Tibial nerve (tissue), 4 donors: ENCODE measurements at places on chromosomes 2 and 18. TPM values are rescaled to one million over a fixed set of nuclear protein-coding genes. Genes with fewer than 3 reads are reported as not detected.

Gene APCDD1
- 154 TPM for total RNA-seq

Gene TMEM214
- total RNA-seq: 57.5 TPM

Gene MARS2
- total RNA-seq: 8.0 TPM

Gene MFF
- total RNA-seq: 124 TPM

Gene ST6GAL2
- total RNA-seq: not detected

Gene TTLL4
- 15.3 TPM for total RNA-seq

Gene TUBA3E
- not detected for total RNA-seq

Gene HOXD8
- 18.2 TPM for total RNA-seq

Gene KATNAL2
- 10.7 TPM for total RNA-seq

Gene NOSTRIN
- total RNA-seq: 22.8 TPM

Gene CBLN2
- not detected for total RNA-seq

Gene ALPI
- not detected for total RNA-seq

Gene LRRC30
- not detected for total RNA-seq

Gene LOXHD1
- not detected for total RNA-seq

DNA sequence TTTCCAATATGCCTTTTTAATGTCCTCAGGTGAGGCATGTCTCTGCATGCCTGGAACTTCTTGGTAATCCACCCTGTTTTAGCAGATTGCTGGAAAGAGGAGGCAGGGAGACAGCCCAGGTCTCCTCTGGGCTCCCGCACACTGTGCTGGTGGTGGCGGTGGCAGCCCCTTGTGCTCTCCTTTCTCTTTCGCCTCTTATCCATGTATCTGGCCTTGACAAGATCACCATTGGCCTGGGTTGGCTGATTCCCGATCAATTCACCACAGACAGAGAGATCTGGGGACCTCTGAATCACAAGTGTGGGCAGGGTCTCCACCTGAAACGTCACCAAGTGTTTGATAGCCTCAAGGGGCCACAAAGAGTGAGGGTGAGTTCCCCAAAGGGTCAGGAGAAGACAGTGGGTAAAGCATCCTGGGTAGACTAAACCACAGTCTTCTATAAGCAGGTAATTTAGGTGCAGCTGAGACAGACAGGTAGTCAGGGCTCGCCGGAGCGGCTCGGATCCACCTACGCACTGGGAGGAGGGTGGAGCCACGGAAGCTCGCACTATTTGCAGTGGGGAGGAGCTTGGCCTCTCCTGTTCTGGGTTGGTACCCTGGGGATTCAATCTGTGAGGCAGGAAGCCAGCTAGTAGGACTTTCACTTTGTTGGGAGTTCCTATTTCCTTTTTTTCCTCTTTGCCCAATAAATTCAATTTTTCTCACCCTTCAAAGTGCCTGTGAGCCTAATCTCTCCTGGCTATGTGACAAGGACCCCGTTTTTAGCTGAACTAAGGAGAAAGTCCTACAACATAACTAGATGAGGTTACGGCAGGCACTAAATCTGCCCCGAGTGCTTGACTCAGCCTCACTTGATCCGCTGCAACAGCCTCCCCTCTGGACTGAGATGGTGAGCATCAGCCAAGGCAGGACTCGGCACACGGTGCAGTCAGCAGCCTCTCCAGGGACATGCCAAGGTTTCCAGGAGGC is 57.6 kb downstream of the SLC4A3 start:
- no peaks in the 10 kb centered on the region for H3K4me1 ChIP-seq
- peak; percentile 52 for DNase-seq
- H3K27ac ChIP-seq: no peak overlapping the region
- H3K36me3 ChIP-seq: no peaks in the 10 kb centered on the region
- H3K4me3 ChIP-seq: peak overlapping the region; percentile 48
- peaks cover 4% of the 10 kb centered on the region for H3K27me3 ChIP-seq

GRCh38 chr2:40658941-40659340 is 207.1 kb upstream of the SLC8A1 start:
- no peaks in the 10 kb centered on the region for H3K36me3 ChIP-seq
- no peak overlapping the region for H3K4me3 ChIP-seq
- H3K4me1 ChIP-seq: no peaks in the 10 kb centered on the region
- no peak overlapping the region for H3K27ac ChIP-seq
- no peak for DNase-seq

DNA sequence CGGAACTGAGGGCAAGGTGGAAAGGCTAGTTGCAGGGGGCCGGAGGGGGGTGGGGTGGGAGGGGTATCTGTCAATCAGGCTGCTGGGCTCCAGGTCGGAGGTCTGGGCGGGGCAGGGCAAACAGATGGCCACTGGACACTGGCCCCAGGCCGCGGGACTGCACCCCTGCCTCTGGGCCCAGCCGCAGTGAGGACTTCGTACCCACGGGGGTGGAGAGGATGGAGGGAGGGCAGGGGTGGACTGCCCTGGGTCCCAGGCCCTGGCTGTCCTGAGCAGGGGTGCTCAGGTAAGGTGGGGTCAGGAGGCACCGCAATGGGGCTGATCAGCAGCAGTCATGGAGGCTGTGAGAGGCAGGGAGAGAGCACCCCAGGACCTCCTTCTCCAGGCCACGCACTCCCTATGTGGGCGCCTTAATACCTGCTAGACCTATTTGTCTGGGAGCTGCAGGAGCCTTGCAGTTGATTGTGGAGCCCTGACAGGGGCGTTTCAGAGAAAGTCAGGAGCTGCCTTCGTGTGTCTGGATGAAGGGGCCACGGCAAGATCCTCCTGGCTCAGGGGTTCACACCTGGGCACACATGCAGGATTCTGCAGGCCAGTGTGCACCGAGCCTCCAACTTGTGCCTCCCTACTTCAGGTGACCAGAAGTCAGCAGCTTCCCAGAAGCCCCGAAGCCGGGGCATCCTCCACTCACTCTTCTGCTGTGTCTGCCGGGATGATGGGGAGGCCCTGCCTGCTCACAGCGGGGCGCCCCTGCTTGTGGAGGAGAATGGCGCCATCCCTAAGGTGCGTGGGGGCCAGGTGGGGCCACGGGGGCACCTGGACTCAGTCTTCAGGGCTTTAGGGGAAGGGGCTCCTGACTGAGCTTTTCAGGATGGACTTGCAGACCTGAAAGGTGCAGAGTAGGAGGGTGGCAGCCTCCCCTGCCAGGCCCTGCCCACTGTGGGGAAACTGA is 1.5 kb downstream of the CTDSP1 start:
- H3K4me1 ChIP-seq: peaks cover 46% of the 10 kb centered on the region
- H3K27me3 ChIP-seq: no peaks in the 10 kb centered on the region
- H3K36me3 ChIP-seq: no peaks in the 10 kb centered on the region
- no peak for DNase-seq
- H3K4me3 ChIP-seq: peak overlapping the region; percentile 98

DNA sequence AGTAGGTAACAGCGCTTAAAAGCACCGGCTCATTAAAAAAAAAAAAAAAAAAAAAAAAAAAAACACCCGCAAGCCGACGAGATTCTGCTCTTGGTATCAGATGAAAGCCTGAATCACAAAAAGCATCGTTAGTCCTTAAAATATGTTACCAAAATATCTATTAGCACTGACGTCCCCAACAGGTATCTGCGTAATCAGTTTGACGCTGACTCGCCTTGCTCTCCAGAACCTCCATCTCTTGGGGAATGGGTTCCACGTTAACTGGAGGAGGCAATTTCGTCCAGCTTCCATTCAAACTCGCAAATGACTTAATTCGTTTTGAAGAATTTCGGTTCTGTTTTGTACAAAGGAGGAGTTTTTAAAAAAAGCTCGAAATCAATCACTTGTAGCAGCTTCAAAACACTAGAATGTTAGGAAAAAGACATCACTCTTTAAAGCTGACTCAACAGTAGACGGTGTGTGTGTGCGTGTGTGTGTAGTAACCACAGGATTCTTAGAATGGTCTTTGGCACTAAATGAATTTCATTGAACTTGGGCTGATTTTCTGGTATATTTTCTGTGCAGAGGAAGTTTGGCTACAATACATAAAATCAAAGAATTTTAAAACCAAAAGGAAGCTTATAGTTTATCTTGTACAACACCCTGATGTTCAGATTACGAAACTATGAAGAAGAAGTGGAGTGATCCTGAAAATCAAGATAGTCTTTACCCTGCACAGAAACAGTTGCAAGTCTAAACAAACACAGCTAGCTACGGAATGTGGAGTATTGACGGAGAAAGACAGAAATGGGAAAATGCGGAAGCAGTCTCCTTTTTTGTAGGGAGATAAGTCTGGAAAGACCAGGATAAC is 1.1 kb upstream of the PGAP1 start:
- H3K36me3 ChIP-seq: no peaks in the 10 kb centered on the region
- peak overlapping the region; percentile 92 for H3K27ac ChIP-seq
- peak overlapping the region; percentile 72 for H3K4me3 ChIP-seq
- peak; percentile 21 for DNase-seq

DNA sequence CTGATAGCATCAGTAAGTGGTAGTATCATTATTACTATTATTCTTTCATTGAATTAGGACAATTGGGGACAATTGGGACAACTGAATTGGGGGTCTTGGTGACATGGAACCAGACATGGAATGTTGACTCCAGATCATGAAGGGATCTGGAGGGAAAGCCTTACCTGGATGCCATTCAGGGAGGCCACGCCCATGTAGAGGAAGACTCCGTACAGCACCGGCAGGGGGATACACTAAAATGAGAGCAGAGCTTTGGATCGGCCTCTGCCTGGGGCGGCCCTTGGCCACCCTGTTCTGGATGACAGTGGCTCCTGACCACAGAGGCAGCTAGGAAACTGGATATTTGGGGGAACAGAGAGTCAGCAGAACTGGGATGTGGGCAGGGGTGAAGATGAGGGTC is 29.2 kb downstream of the MTHFD2 start:
- no peaks in the 10 kb centered on the region for H3K36me3 ChIP-seq
- no peaks in the 10 kb centered on the region for H3K4me1 ChIP-seq
- H3K4me3 ChIP-seq: no peak overlapping the region

DNA sequence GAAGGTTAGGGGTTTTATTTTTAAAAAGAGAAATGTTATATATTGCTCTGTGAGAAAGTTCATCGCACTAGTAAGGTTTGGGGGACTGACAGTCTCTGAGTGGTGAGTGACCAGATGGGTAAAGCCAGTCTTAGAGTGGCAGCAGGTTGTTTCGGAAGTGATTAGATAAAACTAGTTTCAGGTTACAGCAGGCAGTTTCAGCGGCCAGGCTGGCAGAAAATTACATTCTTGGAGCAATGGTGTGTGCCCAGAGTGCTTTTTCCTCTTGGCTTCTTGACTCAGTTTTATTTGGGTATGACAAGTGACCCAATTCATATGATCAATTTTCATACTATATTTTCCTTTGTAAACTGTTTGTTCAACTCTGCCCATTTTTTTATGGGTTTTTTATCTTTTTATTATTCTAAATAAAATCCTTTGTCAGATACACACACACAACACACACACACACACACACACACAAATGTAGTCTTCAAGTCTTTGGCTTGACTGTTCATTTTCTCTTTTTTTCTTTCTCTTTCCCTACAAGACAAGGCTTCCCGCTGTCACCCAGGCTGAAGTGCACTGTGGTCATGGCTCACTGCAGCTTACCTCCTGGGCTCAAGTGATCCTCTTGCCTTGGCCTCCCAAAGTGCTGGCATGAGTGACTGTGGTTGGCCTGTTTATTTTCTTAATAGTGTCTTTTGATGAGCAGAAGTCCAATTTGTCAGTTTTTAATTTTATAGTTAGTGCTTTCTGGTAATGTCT is 30.9 kb downstream of the RALBP1 start:
- no peak overlapping the region for H3K4me3 ChIP-seq
- H3K4me1 ChIP-seq: no peaks in the 10 kb centered on the region
- DNase-seq: no peak
- H3K36me3 ChIP-seq: no peaks in the 10 kb centered on the region

DNA sequence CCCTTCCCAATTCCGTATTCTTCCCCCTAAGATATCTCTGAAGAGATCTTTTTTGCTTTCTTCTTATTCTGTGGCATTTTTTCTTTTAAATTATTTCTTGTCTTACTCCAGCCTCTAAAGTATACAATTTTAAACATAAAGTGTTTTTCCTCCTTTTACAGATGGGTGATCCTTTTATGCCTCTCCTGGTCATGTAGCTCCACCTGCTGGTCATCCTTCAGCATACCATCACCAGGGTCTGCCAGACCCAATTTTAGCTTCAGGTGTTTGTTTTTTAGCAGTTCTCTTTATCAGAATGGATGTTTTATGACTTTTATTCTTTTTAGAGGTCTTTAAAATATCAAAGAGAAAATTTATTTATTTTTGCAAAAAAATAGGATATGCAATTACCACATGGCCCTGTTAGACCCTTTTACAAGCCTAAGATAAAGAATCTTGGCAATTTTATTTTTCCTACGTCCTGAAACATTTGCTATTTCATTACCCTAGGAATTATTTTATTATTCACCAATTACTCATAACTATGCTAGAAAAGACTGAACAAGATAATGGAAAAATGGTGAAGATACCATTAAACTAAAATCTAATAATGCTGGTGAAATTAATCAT is 55.5 kb downstream of the PIGN start:
- no peaks in the 10 kb centered on the region for H3K27me3 ChIP-seq
- peak; percentile 46 for DNase-seq
- no peak overlapping the region for H3K4me3 ChIP-seq
- no peak overlapping the region for H3K27ac ChIP-seq

DNA sequence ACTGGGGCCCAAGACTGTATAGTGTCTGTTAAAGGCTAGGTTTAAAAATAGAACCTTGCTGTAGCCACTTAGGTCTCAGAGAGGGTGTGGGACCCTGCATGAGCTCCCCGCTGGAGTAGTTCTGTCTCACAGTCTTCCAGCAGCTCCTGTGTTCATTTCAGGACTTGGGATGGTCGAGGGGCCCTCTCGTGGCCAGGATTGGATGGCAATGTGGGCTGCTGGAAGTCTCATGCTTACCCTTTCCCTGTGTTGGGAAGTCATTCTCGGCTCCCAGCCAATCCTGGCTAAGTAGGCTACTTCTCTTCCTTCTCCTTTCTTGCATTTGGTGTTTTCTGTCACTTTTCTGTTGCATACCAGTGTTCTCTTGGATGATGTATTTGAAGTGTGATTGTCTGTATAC is 284.0 kb upstream of the GCFC2 start:
- H3K27me3 ChIP-seq: no peaks in the 10 kb centered on the region
- H3K4me1 ChIP-seq: no peaks in the 10 kb centered on the region
- no peaks in the 10 kb centered on the region for H3K36me3 ChIP-seq
- H3K4me3 ChIP-seq: no peak overlapping the region
- no peak overlapping the region for H3K27ac ChIP-seq

- H3K4me1 ChIP-seq: no peaks in the 10 kb centered on the region
- H3K27ac ChIP-seq: no peak overlapping the region
- no peaks in the 10 kb centered on the region for H3K27me3 ChIP-seq
Measured at GRCh38 chr2:181357979-181358378, 99.2 kb upstream of the ITGA4 start.

- H3K27ac ChIP-seq: no peak overlapping the region
- no peaks in the 10 kb centered on the region for H3K36me3 ChIP-seq
- DNase-seq: no peak
- no peaks in the 10 kb centered on the region for H3K27me3 ChIP-seq
- H3K4me3 ChIP-seq: no peak overlapping the region
- no peaks in the 10 kb centered on the region for H3K4me1 ChIP-seq
Measured at GRCh38 chr18:48428475-48429177, 19.4 kb upstream of the ZBTB7C start.

- no peak for DNase-seq
- H3K27ac ChIP-seq: no peak overlapping the region
- H3K4me3 ChIP-seq: no peak overlapping the region
- no peaks in the 10 kb centered on the region for H3K36me3 ChIP-seq
- H3K4me1 ChIP-seq: no peaks in the 10 kb centered on the region
Measured at GRCh38 chr2:2083113-2083758, 247.8 kb downstream of the MYT1L start.
